ENCODE measurements at places on chromosomes 1 and 21.

DNA sequence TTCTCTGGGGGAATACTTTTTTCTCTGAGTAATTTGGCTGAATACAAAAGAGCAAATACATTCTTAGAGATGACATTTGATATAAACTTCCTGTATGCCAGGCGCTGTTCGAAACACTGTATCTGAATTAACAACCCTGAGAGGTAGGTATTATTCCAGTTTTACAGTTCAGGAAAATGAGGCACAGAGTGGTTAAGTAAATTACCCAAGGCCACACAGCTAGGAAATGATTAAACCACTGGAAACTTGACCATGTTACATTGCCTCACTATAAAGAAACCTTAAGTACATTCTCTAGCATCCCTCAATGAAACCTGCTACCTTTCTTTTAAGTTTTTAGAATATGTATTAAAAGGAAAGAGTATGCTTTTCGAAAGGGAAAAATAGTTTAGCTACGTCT, 54.6 kb downstream of the SMYD2 start:
- no peak for DNase-seq

DNA sequence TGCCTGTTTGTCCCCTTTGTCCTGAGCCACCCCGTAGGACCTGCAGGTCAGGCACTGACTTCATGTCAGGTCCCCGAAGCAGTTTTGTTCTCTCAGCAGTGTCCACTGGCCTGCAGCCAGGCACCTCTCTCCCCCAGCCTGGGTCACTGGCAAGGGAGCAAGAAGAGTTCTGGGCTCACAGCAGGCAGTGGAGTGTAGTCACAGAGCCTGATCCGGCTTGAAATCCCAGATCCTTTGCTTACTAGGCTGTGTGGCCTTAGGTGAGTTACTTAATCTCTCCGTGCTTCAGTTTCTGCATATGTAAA, 34.2 kb downstream of the L1TD1 start:
- no peak for DNase-seq

GRCh38 chr1:43577655-43578542, 47.2 kb downstream of the PTPRF start:
- DNase-seq: no peak

GRCh38 chr1:223771814-223772770, 59.8 kb downstream of the CAPN2 start:
- no peak for DNase-seq

DNA sequence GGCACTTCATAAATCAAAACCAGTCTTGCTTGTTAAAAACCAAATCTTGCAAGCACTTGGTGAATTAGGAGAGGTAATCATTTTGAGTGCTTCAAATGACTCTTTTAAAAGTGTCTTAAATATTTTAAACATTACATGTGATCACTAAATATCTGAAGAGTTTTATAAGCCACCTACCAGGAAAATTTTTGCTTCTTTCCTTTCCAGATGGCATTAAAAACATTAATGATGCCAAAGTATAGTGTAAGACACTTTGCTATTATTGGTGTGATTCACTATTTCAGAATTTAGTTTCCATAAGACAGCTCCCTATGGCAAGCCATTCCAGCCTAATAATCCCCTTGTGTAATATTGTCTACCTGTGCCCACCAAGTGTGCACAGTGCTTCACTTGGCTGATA, 548.8 kb upstream of the ADAMTS5 start:
- no peak for DNase-seq

Data from activated naive CD4-positive, alpha-beta T cell (primary cell).